Stimulated activated CD8-positive, alpha-beta memory T cell treated with anti-CD3 and anti-CD28 coated beads, Interleukin-4, amount 100 ng/mL, for 24 hours (primary cell): ENCODE measurements at places on chromosomes 1 and 21.

- no peak for DNase-seq
Measured at GRCh38 chr1:159753386-159753785, 27.4 kb upstream of the DUSP23 start.

DNA sequence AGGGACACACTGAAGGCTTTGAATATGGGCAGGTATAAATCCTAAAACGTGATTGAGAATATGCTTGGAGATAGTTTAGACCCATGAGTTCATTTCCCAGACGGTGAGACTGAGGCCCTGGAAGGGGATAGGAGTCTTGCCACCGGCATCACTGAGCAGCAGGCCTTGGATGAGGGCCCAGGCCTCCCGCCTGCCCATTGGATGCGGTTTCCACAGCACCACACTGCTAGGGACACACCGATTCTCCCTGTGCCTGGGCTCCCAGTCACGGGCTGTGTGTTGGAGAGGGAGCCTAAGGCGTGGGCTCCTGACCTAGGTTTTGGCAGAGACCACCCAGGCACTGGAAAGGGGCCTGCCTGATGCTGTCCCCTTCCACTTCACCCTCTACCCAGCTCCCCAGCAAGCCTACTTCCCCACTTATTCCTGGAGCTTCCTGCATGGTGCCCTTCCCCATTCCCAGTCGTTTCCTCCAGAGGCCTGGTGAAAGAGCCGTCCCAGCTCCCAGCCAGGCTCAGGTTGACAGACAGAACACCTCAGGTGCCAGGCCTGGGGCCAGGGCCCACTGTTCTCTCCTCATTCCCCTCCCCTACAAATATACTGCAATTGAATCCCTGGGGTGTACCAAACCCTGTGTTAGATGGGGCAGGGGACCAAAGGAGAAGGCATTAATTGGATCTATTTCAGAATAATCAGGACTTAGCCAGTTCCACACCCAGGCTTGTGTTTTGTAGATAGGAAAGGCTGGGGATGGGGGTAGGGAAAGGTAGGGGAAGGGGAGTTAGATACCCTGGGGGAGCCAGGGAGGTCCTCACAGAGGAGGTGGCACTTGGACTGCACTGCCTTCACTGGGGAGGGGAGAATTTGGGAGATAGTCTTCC is 3.4 kb downstream of the FOXO6 start:
- DNase-seq: no peak

DNA sequence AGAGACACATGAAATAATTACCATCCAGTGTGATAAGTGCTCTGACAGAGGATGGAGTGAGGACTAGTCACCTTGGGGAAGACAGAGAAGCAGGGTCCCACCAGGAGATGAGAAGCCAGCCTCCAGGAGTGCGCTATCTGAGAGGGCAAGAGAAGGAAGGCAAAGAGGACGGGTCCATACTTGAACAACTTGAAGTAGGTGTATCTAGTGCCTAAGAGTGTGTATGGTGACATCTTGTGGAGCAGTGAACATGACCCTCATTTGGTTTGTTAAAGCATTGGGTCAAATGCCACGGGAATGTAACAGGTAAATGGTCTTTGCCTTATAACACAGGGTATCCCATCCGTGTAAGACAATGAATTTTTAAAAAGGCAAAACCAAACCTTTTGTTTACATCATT is 39.8 kb downstream of the MRPL39 start:
- DNase-seq: no peak

DNA sequence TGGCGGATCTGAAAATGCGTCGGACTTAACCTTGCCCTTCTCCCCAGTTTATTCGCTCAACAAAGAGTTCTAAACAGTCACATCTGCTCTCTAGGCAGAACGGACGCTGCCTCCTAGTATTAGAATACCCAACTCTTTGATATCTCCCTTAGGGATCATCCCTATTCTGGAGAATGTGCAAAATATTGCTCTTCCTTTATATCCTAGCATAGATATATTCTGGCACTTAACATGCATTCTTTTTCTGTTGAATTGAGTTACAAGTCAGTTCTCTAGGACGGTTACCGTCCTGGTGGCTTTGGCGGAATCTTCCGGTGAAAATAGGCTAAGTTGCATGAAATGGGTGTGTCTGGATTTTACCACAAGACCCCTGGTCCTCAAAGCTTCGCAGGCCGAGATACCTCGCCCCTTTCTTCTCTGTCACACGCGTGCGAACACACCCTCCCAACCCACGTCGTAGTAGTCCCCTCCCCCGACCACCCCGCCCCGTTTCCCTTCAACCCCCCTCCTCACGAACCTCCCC is 501 bp upstream of the DNAJC6 start:
- DNase-seq: no peak

- DNase-seq: no peak
Measured at GRCh38 chr1:182699393-182700350, 15.3 kb upstream of the RGS8 start.
